ENCODE measurements at places on chromosomes 2 and 18.

GRCh38 chr2:225920621-225921220 lies 521.2 kb downstream of the NYAP2 start:
- no peak for DNase-seq

DNA sequence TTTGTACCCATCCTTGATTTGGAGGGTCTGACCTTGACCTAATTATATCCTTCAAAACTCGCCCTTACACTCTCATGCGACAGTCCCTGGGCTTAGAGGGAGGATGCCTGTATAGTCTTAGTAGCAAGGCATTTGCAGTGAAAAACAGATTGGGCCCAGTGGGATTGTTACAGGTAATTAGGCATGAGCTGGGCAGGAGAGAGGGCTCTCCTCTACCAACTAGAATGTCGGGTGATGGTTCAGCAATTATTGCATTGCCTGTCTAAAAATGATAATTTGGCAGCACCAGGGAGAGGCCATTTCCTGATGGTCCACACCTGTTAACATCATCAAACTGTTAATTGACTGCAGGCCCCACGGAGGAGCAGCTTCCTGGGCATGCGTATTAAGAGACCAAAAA lies 32.4 kb downstream of the COMMD1 start:
- no peak for DNase-seq

DNA sequence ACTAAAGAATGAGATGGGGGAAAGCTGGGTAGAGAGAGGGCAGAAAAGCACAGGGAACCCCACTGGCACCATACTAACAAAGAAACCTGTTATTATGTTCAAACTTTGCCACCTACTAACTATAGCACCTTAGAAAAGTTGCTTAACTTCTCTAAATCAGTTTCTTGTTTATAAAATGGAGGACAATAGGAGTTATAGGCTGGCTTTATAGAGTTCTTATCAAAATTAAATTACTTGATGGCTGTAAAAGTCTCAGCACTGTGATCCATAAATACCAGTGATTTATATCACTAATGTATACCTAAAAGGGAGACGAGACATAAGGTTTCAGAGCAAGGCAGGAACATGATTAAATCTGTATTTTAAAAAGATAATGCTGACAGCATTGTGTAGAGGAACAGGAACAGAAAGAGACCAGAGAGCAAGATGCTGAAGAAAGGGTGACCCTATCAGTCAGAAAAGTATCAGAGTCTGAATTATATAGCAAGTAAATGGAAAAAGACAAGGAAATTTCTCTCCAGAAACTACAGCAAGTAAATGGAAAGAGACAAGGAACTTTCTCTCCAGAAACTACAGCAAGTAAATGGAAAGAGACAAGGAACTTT lies 29.1 kb downstream of the PRKD3 start:
- DNase-seq = no peak

DNA sequence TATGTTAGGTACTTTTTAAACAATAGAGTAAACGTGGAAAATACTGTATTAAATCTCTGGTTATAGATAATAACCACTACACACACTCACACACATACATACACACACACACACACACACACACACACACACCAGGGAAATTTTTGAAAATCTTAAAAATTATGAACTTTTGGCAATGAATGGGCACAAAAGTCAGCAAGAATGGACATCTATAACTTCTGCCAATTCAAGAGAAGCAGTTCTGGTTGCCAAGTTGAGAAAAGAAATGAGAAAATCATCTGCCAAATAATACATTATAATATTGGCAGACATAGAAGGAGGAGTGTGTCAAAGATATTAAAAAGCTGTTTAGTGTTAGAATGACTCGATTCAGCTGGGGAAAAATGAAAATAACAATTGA lies 42.9 kb upstream of the TMEM178A start:
- no peak for DNase-seq

DNA sequence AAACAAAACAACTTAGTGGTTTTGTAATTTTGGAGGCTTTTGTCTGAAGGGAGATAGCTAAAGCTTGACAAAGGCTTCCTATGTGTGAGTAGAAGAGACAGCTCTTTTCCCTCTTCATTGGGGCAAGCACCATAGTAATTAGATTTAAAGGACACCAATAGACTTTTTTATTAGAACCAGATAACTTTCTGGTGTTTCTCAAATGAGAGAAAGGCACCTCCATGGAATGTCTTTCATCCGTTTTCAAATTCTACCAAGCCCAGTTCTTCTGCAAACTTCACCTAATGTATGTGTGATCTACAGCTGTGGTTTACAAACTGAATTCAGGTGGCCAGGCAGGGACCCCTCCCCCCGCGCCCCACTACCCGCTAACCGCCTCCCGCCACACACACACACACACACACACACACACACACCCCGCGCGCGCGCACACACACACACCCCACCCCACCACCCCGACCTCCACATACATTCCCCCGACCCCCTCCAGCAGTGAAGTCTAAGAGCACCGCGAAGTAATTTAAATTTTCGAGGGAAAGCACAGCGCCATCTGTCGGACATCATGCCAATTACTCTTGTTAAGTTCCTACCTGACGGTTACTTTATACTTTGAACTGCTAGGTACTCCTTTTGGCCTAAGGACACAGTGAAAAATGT lies 31.6 kb upstream of the PPP1R1C start:
- DNase-seq = peak; percentile 81

Data from ACHN (cell line).